ENCODE measurements at places on chromosomes 1 and 21. TPM values are rescaled to one million over a fixed set of nuclear protein-coding genes. Genes with fewer than 3 reads are reported as not detected.

The POU2F1 gene
- polyA plus RNA-seq = 8.9 TPM

The BGLAP gene
- polyA plus RNA-seq = 5.8 TPM

The RNF186 gene
- 18.8 TPM for polyA plus RNA-seq

The MROH9 gene
- polyA plus RNA-seq = not detected

The PKNOX1 gene
- polyA plus RNA-seq = 12.0 TPM

The OR2M3 gene
- polyA plus RNA-seq = not detected

The PBXIP1 gene
- polyA plus RNA-seq = 78.8 TPM

The CYP4Z1 gene
- 0.03 TPM for polyA plus RNA-seq

The MRPS21 gene
- polyA plus RNA-seq = 55.3 TPM

The SLC44A3 gene
- 70.5 TPM for polyA plus RNA-seq

The NPHS2 gene
- polyA plus RNA-seq = not detected

The VWA1 gene
- polyA plus RNA-seq = 92.3 TPM

The ZMYND12 gene
- 1.3 TPM for polyA plus RNA-seq

The PRKAA2 gene
- polyA plus RNA-seq = 5.3 TPM

The SYTL1 gene
- polyA plus RNA-seq = 9.8 TPM

The IER5 gene
- 8.2 TPM for polyA plus RNA-seq

The KDF1 gene
- polyA plus RNA-seq = 20.4 TPM

The METTL13 gene
- polyA plus RNA-seq = 28.2 TPM

The TMEM269 gene
- polyA plus RNA-seq = 0.10 TPM

The KCND3 gene
- 2.5 TPM for polyA plus RNA-seq

The OR2AK2 gene
- not detected for polyA plus RNA-seq

The GIPC2 gene
- polyA plus RNA-seq = 77.1 TPM

The C1orf52 gene
- 36.7 TPM for polyA plus RNA-seq

The OR10Z1 gene
- 0.12 TPM for polyA plus RNA-seq

The TRIM58 gene
- polyA plus RNA-seq = 2.1 TPM

The ACBD3 gene
- 41.5 TPM for polyA plus RNA-seq

The LCE1F gene
- polyA plus RNA-seq = not detected

The CELA2B gene
- polyA plus RNA-seq = not detected

The FAM3B gene
- 7.4 TPM for polyA plus RNA-seq

The CRNN gene
- not detected for polyA plus RNA-seq

The GPR25 gene
- polyA plus RNA-seq = 0.16 TPM

The CHI3L2 gene
- 2.4 TPM for polyA plus RNA-seq
